NB4 (cell line): ENCODE measurements at places on chromosomes 6 and 20.

DNA sequence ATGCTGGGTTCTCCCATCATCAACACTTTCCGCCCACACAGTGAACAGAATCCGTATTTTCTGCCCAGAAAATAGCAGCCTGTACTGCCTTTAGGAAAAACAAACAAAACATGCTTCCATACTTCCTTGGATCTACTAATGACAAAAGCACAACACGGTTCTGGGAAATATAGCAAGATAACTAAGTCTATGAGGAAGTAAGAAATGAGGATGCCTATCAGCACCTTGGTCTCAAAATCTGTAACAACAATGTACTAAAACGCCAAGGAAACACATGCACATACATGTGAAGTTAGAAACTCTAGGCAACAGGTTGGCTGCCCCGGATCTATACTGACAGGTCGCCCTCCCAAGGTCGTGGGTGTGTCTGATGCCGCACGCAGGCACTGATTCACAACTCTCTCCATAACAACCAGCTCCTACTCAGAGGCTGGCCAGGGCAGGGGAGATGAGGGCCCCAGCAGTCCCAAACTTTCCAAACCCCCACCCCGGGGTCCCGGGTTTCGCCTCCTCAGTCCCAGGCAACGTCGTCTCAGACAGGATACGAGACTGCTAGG, 710 bp downstream of the BTBD9 start:
- peak; percentile 40 for DNase-seq

DNA sequence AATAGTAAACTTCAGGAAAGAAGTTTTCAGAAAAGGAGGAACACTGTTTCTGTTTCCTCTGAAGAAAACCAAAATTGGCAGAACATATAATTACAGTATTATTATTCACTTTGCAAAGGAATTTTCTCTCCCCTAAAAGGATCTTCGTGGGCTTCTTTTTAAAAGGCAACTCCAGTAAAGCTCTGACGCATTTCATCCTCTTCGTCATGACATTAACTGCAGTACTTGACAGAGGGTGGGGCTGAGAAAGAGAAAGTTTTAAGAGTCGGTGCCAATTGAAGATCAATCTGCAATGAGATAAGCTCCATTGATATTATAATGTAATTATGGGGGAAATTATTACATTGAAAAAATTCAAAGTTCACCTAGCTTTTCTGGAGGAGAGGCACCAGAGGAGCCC, 75.8 kb downstream of the MYB start:
- DNase-seq = no peak

DNA sequence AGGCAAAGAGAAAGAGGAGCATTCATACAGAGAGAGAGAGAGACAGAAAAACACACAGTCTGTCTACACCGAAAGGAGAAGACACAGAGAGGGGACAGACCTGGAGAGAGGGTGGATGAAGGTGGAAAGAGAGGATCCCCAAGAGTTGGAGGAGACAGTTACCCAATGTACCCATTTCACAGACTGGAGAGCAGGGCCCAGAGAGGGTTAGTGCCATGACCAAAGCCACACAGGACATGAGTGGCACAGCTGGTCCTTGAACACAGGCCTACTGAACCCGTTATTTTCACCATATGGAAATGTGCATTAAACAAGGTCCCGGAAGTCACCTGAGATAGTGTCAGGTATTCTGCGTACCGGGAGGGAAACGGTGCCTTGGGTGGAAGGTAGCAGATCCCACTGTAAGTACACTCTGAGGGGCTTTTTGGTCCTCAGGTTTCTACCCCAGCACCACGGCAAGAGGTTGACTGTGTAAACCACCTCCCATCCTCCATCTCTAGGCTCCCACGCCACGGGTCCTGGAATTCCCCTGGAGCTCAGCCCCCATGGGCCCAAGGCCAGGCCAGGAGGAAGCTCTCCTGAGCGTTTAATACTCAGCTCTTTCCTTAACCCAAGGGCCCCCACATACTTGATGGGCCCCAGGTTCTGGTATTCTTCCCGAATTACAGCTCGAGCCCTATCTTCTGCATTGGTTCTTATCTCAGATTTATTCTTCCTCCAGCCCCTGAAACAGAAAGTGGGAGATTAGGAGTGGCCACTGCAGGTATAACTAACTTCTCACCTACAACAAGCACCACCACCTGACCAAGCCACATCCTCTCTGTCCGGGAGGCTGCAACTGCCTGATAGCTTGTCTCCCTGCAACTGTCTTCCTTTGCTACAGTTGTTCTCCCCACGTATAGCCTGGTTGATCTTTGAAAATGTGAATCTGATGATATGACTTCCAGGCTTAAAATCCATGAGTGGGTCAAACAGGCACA, 38.4 kb upstream of the OCSTAMP start:
- DNase-seq = no peak

GRCh38 chr20:4283016-4283415, 267.7 kb upstream of the RNF24 start:
- DNase-seq = no peak

- no peak for DNase-seq
Measured at GRCh38 chr6:28347119-28347518, 2.6 kb upstream of the ZKSCAN3 start.

- DNase-seq = no peak
Measured at GRCh38 chr6:4914420-4915159, 89.2 kb downstream of the RPP40 start.

- DNase-seq = no peak
Measured at GRCh38 chr6:137913996-137914529, 47.0 kb downstream of the TNFAIP3 start.

DNA sequence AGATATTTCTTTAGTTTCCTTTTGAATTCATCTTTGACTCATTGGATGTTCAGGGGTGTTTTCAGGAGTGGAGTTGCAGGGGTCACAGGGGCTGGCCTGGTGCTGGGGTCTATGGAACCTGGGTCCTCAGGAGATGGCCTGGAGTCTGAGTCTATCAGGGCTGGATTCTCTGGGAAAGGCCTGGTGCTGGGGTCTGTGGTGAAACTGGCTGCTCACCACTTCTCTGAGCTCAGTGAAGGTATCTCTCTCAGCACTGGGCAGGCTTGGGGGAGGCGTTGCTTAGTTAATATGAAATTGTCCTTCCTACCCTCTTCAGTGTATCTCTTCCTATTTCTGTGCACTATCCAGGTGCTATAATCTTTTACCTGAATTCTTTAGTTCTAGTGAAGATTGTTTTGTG, 83.1 kb upstream of the SLC24A3 start:
- no peak for DNase-seq

- no peak for DNase-seq
Measured at GRCh38 chr20:49887251-49888211, 27.8 kb downstream of the SPATA2 start.

GRCh38 chr6:69584913-69585729, 211.7 kb downstream of the LMBRD1 start:
- DNase-seq = peak; percentile 34

DNA sequence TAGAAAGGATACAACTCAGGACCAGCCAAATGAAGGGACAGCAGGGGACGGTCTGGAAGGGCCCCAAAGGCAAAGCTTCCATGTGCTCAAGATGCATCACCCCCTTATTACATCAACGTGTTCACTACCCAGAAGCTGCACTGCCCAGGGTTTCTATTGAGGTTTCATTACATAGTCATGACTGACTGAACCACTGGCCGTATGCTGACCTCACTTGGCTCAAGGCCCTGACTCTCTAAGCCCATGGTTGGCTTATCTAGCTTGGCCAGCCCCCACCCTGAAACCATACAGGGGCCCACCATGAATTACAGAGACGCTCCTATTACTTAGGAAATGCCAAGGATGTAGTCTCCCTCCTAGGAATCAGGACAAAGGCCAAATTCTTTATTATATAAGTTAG, 179.4 kb downstream of the FOXC1 start:
- DNase-seq = no peak

DNA sequence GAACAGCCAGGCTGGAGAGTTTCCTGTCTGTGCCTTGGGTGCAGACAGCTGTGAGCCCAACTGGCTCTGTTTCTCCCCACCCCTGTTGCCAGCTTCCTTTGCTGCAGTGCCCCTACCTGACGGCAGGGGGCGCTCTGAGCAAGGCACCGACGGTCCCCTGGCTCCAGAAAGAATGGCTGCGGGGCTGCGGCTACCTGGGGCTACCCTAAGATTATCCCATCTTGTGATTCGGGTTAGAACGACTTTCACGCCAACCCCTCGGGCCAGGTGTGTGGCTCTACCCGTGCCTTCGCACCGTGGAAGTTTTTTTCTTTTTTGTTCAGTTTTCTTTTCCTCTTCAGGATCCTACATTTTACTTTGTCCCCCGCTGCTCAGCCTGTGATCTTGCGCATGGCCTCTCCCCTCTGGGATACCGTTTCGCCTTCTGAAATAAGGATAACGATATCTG, 33.4 kb upstream of the AAR2 start:
- DNase-seq = peak; percentile 68

DNA sequence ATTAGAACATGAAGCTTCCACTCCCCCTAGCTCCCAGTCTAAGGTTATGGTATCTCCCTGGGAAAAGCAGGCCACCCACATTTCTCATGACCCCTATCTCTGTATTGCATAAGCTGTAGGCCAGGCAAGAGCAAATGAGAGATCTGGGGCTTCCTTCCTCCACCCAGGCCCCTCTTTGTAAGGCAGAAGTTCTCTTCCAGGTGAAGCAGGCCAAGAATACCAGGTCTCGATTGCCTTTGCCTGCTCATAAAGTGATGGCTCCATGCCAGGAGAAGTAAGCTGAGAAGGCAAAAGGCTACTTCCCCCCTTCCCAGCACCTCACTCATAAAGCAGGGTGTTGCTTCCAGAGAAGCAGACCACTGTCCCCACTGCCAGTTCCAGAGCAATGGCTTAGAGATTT, 144.1 kb upstream of the KCNK16 start:
- DNase-seq = no peak

GRCh38 chr6:5302220-5302946, 41.1 kb downstream of the FARS2 start:
- DNase-seq = no peak

- DNase-seq = peak; percentile 24
Measured at GRCh38 chr20:251354-251753, 6.2 kb upstream of the DEFB132 start.

DNA sequence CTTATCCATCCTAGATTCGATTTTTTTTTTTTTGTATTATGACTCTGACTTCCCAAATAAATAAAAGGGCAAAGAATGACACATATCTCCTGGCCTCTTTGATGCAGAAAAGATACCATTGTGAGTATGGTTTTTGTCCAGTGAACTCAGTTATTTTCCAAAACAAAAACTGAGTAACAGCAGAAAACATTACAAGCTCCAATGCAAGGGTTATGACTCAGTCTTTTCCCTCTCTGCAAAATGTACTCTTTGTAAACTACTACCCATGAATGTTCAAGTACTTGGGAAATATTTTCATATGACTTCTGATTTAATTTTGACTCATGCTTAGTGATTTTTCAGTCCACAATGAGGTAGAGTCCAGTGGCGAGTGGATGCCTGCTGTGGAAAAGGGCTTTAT, 355.3 kb downstream of the RNF144B start:
- DNase-seq = no peak

GRCh38 chr6:77264970-77265369, 198.3 kb downstream of the HTR1B start:
- DNase-seq = peak; percentile 3

DNA sequence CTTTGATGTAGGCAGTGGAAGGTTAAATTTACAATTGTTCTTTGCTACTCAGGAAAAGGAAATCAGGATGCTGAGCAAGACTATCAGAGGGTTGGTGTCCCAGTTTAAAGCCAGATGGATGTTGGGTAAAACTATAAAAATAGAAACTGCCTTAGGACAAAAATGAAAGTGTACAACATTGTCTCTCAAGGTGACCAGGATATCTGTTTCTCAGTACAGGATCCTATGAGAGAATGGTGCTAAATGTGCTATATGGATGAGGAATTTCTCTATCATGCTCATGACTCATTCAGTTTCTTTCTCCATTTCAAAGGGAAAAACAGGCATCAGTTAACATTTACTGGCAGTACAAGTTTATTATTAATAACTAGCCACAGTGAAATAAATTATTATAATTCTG, 534.2 kb upstream of the GJE1 start:
- DNase-seq = no peak

DNA sequence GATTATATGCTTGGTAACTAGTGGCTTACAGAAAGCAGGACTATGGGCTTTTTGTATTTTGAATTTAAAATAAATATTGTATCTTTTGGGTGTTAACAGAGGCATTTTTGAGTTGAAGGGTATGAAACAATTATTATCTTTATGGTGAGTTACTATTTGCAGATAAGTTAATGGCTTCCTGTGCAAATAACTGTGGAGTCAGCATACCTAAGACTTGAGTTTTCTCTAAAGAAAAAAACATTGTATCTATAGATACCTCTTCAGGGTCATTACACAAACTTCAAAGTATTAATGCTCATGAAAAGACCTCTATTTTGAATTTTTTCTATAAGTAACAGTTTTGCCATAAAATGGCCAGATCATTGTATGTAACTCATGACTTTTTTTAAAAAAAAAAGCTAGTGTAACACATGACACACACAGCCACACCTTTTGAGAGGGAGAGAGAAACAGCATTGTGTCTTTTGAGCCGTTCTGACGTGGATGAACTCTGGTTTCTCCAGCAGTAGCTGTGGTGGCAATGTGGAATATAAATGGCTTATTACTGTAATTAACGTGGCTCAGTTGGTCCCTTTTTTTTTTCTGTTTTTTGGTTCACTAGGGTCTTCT, 36.3 kb downstream of the PLEKHG1 start:
- DNase-seq = no peak

DNA sequence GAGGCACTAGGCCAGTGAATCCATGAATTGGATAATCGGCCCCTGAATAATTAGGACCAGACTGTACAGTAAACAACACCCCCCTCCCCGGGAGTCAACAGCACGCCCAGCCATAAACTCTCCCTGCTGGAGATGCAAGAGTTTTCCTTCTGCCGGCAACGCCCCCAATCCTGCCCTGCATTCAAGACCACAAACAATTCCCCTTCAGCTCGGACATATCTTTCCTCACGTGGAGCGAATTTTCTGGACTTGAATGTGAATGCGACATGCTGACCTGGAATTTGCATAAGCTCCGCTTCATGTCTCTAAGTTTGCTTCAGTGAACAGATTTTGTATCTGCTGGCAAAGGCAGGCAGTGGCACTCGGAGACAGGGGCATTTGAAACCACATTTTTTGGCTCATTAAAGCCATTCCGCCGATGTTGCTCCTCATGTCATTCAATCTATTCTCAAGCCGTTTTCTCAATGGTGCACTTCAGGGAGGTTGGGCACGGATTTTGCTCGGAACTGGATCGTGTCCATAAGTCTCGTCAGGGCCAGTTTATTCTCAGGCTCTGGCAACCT, 38.0 kb upstream of the GMPR start:
- no peak for DNase-seq

GRCh38 chr20:49712646-49712995, 1.1 kb downstream of the B4GALT5 start:
- DNase-seq = peak; percentile 51

DNA sequence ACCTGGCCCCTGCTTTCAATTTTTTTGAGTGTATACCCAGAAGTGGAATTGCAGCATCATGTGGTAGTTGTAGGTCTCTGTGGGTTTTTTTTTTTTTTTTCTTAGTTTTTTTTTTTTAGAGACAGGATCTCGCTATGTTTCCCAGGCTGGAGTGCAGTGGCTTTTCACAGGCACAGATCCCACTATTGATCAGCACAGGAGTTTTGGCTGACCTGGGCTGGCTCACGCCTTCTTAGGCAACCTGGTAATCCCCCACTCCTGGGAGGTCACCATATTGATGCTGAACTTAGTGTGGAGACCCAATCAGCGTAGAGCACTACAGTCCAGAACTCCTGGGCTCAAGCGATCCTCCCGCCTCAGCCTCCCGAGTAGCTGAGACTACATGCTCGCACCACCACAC, 25.9 kb downstream of the MTO1 start:
- no peak for DNase-seq

GRCh38 chr6:148445116-148445515, 102.5 kb downstream of the SASH1 start:
- no peak for DNase-seq

GRCh38 chr6:61809004-61809595, 476.9 kb downstream of the KHDRBS2 start:
- peak; percentile 56 for DNase-seq
